ENCODE measurements at places on chromosomes 5 and 9. TPM values are rescaled to one million over a fixed set of nuclear protein-coding genes. Genes with fewer than 3 reads are reported as not detected.

Gene FEM1C
- 7.4 TPM for total RNA-seq

Gene BARHL1
- total RNA-seq: not detected

Gene PPP3R2
- total RNA-seq: not detected

Gene KIF4B
- not detected for total RNA-seq

All from A549 treated with Mapracorat at 1 μM for 4 hours (cell line).